ENCODE measurements at places on chromosomes 13 and 19.

- no peak for DNase-seq
Observed at GRCh38 chr13:59342400-59342799, 821.3 kb downstream of the DIAPH3 start.

DNA sequence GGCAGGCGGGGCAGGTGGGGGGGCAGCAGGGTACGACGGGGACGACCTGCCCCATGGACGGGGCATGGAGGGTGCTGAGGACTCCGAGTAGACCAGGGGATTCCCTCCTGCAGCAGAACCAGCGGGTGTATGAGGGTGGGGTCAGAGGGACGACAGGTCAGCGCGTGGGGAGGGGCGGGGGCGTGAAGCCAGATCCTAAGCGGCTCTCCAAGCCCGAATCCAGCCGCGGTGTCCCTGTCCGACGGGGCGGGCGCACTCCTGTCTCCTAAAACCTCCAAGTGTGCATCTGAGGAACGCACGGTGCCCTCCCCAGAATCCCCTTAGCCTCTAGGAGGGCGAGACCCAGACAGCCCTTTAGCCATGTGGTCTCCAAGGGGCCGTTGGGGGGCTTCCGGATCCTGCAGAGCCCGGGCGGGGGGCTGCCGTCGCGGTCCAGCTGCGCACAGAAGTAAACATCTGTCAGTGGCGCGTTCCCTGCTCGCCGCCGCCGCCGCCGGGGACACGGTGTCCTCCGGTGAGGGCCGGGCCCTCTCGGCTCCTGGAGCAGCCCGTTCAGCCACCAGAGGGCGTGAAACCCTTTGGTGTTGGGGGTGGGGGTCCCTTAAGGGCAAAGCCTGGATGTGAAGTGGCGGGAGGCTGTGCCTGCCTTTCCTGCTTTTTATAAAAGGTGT, 730 bp downstream of the NRTN start:
- DNase-seq, result no peak

GRCh38 chr13:113320226-113320875, 23.3 kb downstream of the LAMP1 start:
- no peak for DNase-seq

GRCh38 chr19:18373892-18374629, 11.9 kb upstream of the GDF15 start:
- DNase-seq, result peak; percentile 94

DNA sequence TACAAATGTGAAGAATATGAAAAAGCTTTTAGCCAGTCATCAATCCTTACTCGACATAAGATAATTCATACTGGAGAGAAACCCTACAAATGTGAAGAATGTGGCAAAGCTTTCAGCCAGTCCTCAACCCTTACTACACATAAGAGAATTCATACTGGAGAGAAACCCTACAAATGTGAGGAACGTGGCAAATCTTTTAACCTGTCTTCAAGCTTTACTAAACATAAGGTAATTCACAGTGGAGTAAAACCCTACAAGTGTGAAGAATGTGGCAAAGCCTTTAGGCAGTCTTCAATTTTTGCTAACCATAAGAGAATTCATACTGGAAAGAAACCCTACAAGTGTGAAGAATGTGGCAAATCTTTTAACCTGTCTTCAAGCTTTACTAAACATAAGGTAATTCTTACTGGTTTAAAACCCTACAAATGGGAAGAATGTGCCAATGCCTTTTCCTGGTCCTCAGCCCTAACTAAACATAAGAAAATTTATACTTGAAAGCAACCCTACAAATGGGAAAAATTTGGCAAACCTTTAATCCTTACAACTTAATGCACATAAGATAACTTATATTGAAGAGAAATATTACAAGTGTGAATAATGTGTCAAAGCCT, 74.1 kb upstream of the ZNF681 start:
- DNase-seq, result no peak

DNA sequence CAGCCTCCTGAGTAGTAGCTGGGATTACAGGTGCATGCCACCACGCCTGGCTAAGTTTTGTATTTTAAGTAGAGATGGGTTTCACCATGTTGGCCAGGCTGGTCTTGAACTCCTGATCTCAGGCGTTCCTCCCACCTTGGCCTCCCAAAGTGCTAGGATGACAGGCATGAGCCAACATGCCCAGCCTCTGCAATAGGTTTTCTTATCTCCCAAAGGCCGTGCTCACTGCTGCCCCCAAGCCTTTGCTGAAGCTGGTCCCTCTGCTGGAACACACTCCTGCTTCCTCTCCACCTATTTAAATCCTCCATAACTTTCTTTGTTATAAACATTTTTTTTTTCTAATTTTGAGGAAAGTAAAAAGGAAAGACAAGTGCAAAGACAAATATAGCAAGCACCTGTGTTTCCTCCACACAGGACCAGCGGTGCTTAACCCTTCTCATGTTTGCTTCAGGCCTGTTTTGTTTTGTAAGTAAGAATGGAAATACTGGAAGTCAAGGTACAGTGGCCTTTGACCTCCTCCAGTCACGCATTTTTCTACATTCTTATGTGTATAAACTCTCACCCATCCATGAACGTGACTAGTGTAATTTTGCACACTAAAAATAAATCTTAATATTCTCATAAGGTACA, 14.5 kb upstream of the TNFAIP8L1 start:
- no peak for DNase-seq

DNA sequence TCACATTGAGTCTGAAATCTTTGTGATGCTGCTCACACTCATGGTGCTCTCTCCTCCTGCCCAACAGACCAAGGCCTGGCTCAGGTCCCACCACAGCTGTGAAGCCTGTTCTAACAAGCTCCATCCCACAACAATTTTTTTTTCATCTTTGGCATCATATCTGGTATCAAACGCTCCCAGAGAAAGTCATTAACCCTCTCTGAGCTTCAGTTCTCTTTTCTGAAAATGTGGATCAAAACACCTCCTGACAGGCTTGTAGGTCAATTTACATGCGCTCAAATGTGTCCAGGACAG, 224.4 kb downstream of the LACC1 start:
- no peak for DNase-seq

DNA sequence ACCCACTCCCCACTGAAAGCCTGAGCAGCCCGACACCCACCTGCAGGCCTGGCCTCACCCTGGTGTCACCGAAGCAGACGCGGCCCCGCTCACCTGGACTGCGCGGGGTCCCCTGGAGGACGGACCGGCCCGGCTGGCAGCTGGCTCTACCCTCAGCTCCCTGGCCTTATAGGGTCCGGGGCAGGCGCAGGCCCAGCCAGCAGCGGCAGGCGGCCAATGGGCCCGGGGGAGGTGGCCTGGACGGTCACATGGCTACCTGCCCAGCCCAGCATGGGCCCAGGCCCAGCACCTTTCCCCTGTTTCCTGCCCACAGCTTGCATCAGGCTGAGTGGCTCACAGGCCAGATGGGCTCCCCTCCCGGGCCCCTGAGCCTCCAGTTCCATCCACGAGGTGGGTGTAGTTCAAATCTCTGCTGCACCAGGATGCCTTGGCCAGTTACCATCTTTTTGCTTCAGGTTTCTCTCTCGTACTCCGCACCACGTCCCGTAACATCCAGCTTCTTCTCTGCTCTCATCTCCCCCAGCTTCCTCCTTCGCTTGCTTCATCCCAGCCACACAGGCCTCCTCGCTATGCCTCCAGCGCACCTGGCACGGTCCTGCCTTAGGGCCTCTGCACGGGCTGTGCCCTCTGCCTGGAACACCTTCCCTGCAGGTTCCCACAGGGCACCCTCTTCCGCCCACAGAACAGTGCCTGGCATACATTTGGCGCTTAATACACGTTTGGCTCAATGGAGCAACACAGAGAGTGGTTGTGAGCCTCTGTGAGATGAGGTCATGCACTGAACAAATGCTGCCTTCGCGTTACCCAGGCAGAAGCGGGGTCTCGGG, at the start of gene PLIN4:
Gene PLIN4, minus strand, starts transcription at position 142 of the 827 bp plus-strand sequence. CDS start 214 bp downstream, outside the sequence.
- peak; percentile 87 for DNase-seq

All from Right ventricle myocardium inferior (tissue), 1 donor.